H9 (cell line): ENCODE measurements at places on chromosomes 12 and 14. TPM values are rescaled to one million over a fixed set of nuclear protein-coding genes. Genes with fewer than 3 reads are reported as not detected.

DNA sequence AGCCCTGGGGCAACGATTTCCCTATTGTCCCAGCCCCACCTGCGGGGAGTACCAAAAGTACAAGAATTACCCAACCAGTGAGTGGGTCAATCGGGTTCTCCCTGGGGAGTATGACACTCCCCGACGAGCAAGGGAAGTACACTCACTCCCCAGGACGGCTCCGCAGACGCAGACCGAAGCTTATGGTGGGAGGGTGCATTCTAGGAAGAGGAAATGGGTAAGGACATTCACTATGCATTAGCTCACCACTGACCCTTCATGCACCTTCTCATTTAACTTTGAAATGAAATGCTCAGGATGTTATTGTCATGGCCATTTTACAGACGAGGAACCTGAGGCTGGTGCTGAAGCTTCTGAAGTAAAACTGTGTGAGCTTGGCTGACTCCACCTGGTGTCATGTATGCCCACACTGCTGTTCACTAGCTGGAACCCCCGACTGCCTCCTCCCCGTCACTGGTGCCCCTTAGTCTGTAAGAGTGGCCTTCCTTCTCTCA lies 45.8 kb upstream of the TMED10 start:
- peak; percentile 42 for DNase-seq

Gene PMCH
- total RNA-seq: not detected in 2 replicates

Gene HOXC4
- not detected in 2 replicates for total RNA-seq

GRCh38 chr14:101195309-101195901 lies 291.9 kb upstream of the RTL1 start:
- peak; percentile 13 for DNase-seq

DNA sequence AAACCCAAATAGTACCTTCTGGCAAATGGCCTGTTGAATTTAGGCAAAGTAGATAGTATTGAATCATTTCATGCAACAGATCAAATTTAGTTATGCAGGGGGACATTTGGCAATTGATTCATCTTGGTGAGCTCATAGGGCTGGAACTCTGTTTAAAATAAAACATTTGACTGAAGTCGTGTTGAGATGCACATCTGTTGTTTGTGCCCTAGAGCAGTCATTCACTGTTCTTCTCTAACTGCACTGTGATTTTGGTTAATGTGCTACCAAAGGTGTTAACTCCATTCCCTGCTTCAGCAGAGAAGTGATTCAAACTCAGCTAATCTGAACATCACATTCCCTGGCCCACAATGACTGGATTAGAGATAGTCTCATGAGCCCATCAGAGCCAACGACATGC lies 44.0 kb upstream of the CSRP2 start:
- DNase-seq: no peak

GRCh38 chr12:63888908-63889635 lies 44.6 kb downstream of the SRGAP1 start:
- DNase-seq: no peak

- DNase-seq: no peak
These were observed 203.3 kb downstream of the NAV3 start for GRCh38 chr12:78034025-78034424.

GRCh38 chr12:121090586-121091514 lies 41.8 kb upstream of the P2RX7 start:
- no peak for DNase-seq

Gene RASSF9
- total RNA-seq: 0.04 TPM in 2 replicates

DNA sequence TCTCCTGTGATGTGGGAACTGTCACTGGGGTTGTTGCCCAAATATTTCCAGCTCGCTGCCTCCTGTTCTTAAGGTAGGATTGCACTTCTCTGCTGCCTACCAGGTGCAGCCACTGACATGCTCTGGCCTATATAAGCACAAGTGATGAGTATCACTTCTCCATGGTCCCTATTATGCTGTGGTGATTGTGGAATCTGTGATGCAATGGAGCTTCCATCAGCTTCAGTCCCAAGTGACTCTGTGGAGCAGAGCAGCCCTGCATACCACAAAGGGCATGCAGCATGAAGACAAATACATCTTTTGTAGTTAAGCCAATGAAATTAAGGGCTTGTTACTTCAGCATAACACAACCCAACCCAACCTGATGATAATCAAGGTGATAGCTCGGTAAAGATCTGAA lies 43.5 kb downstream of the CKAP4 start:
- no peak for DNase-seq

Gene MMP19
- 1.7 and 2.4 TPM in 2 replicates for total RNA-seq
